Thoracic aorta (tissue), 2 donors: ENCODE measurements at places on chromosomes 2 and 18. TPM values are rescaled to one million over a fixed set of nuclear protein-coding genes. Genes with fewer than 3 reads are reported as not detected.

DNA sequence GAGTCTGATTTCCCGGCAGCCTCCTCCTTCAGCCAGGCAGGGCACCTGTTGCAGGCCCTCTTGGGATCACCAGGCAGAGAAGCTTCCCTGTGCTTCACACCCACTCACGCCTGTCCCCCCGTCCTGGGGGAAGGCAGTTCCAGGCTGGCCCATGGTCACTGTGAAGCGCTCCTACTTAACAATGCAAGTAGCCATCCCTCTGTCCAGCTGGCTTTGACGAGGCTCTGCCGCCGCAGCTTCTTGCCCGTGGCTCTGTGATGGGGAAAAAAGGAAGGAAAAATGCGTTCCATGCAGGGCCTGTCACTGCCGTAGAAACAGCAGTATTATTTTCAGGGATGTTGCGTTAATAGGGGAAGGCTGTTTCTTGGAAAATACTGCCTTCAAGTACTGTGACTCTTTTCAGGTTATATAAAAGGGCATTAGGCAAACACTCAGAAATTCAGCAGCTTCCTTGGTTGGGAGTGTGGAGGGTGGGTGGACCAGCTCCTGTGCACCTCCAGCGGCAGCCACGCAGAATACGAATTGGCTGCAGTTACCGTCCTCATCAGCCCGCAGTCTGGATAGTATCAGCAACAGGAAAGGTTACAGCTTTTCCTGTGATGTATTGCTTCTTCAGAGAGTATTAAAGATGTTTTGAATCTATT is 232.3 kb downstream of the KLHL29 start:
- no peaks in the 10 kb centered on the region for H3K27me3 ChIP-seq
- peak overlapping the region; percentile 63 for H3K27ac ChIP-seq
- H3K4me1 ChIP-seq: peaks cover 9% of the 10 kb centered on the region
- DNase-seq: no peak

DNA sequence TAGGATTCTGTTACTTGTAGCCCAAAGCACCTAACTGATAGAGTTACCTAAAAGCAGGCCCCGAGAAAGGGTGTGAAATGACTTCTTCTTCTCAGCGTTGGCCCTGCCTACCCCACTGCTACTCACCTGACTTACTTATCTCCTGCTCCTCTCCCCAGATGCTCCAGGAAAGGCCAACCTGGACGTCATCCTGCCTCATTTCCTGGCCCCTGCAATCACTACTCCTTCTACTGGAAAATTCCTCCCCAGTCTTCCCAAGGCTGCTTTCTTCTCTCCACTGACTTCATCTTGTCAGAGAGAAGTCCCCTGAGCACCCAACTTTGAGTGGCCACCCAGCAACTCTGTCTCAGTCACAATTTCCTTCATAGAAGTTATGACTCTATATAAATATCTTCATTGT is 63.4 kb upstream of the KLF7 start:
- no peaks in the 10 kb centered on the region for H3K27me3 ChIP-seq
- peaks cover 4% of the 10 kb centered on the region for H3K4me1 ChIP-seq
- no peak for DNase-seq
- no peak overlapping the region for H3K4me3 ChIP-seq

Gene AMER3
- not detected for total RNA-seq

- no peak overlapping the region for H3K4me3 ChIP-seq
- H3K27me3 ChIP-seq: no peaks in the 10 kb centered on the region
- no peaks in the 10 kb centered on the region for H3K36me3 ChIP-seq
- no peak for DNase-seq
- no peaks in the 10 kb centered on the region for H3K4me1 ChIP-seq
- H3K27ac ChIP-seq: no peak overlapping the region
These were observed 183.5 kb upstream of the ZNF521 start for GRCh38 chr18:25535495-25535894.

Gene CNRIP1
- total RNA-seq: 45.6 TPM

Gene SLC4A5
- total RNA-seq: 9.5 TPM

Gene ATOH8
- total RNA-seq: 78.4 TPM
